NCI-H774 (cell line): ENCODE measurements at places on chromosomes 16 and 17.

DNA sequence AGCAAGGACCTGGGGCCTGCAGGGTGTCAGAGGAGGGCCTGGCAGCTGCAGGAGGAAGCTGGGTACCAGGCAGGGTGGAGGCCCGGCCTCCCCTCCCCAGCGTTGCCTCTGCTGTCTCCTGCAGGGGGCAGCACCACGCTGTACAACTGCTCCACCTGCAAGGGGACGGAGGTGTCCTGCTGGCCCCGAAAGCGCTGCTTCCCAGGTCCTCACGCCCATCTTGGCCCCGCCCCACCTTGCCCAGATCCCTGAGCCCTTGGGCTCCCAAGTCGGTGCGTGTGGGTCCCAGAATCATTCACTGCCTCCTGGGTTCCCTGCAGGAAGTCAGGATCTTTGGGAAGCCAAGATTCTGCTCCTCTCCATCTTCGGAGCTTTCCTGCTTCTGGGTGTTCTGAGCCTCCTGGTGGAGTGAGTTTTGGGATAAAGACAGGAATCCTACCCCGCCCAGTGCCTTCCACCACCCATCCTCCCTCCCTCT, 1.2 kb downstream of the TMEM95 start:
- peak; percentile 23 for DNase-seq

DNA sequence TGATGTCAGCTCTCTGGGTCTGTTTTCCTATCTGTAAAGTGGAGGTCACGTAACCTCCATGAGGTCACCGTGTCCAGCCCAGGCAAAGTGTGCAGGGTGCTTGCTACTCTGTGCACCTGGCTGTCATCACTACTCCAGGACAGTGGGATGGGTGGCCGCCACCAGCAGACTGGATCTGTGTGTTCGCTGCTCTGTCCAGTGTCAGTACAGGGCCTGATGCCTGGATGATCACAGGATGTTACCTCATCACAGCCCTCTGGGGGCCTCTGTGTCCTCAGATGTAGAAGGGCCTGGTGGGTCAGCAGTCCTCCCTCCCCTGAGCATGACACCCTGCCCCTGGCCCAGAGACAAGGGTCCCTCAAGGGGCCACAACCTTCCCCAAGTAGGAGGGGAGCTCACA, 80.0 kb downstream of the KCNJ18 start:
- no peak for DNase-seq

GRCh38 chr17:10907370-10907769, 69.5 kb upstream of the PIRT start:
- DNase-seq, result no peak

- DNase-seq, result no peak
These were observed 23.6 kb upstream of the ABR start for GRCh38 chr17:1203111-1203966.

DNA sequence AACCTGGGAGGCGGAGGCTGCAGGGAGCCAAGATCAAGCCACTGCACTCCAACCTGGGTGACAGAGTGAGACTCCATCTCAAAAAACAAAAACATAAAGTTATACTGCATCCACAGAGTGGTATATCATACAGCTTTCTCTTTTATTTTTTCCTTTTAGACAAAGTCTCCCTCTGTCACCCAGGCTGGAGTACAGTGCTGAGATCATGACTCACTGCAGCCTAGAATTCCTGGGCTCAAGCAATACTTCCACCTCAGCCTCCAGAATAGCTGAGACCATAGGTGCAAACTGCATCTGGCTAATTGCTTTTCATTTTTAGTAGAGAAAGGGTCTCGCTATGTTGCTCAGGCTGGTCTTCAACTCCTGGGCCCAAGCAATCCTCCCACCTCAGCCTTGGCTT, 10.0 kb upstream of the COPRS start:
- DNase-seq, result no peak
